ENCODE measurements at places on chromosomes 13 and 19. TPM values are rescaled to one million over a fixed set of nuclear protein-coding genes. Genes with fewer than 3 reads are reported as not detected.
A peak's percentile ranks its signal among the peaks of the same experiment; 100 is the strongest.

DNA sequence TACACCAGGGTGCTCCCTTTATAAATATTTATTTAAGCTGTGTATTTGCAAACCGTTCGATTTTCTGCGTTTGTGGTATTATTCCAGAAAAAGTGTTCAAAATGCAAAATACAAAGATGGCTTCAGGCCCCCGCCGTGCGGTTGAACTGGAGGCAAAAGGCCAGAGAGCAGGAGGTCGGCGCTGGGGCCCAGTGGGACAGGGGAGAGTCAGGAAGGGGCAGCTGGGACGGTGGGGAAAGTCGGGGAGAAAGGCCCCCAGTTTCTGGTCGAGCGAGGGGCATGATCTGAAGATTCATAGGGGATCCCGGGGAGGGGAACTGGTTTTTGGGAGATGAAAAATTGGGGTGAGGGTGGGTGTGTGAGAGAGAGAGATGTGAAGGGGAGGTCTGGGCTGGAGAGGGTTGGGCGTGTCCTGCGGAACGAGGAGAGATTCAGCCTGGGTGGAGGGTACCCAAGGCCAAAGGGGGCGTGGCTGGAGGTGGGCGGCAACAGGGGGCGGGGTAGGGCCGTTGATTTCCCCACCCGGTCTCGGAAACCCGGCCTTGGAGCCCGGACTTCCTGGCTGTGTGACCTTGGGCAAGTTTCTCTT is 678 bp downstream of the ISOC2 start:
- peak; percentile 59 for DNase-seq

ZNF77 gene
- 7.1 TPM for total RNA-seq

CCDC70 gene
- not detected for total RNA-seq

GRCh38 chr19:19741184-19741583 is 8.3 kb upstream of the ZNF14 start:
- DNase-seq: no peak

- no peak for DNase-seq
Observed at GRCh38 chr13:98761986-98762616, 9.6 kb upstream of the SLC15A1 start.

GRCh38 chr13:28297341-28297740 is 159.0 kb downstream of the PAN3 start:
- no peak for DNase-seq

ZNF878 gene
- total RNA-seq: 2.9 TPM

All from progenitor cell of endocrine pancreas (in vitro differentiated cells).